Esophagus squamous epithelium (tissue), 5 donors: ENCODE measurements at places on chromosomes 16 and 17.
A peak's percentile ranks its signal among the peaks of the same experiment; 100 is the strongest.

DNA sequence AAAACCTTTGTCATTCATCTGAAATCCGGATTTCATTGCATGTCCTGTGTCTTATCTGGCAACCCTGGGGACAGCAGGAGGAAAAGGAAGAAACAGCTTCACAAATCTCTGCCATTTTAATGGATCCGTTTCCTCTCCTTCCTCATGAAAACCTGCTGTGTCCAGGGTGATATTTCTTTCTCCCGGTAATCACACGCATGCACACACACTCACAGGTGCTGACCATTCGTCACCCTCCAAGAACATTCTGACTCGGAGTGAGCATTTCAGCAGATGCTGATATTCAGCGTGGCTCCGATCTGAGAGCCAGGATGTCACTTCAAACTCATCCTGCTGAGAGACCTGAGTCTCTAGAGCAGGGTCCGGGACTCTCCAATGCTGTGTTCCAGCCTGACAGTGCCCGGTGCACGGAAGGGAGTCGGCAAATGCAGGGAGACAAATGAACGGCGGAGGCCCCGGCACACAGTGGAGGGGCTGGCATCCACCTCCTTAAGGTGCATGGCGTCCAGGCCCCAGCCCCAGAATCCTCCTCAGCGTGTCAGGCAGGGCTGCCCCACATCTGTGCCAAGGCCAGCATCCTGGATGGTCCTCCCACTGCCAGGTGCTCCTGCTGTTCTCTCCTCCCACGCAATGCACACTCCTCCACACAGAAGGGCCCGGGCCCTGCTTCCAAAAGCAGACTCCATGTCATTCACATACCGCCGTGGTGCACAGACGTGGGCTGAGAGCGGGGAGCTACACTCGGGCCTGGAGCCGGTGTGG lies 70.7 kb downstream of the RBFOX3 start:
- no peak for DNase-seq

DNA sequence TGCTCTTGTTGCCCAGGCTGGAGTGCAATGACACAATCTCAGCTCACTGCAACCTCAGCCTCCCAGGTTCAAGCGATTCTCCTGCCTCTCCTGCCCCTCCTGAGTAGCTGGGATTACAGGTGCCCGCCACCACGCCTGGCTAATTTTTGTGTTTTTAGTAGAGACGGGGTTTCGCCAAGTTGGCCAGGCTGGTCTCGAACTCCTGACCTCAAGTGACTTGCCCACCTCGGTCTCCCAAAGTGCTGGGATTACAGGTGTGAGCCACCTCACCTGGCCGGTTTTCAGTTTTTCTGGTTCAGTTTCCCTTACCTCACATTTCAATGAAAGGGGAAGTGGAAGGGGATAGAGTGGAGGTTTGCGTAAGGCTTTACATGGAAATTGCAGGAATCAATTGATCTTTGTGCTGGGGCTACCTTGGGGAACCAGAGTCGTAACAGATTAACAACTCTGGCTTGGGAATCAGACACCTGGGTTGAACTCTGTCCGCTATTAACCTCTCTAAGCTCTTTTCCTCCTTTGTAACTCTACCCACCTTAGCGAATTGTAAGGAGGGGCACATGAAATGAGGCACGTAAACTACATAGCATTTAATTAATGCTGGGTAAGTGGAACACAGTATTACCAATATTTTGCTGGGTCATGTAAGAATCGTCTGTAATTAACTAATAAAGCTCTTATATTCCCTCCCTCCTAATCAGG lies 3.2 kb downstream of the MPV17L start:
- DNase-seq = no peak

DNA sequence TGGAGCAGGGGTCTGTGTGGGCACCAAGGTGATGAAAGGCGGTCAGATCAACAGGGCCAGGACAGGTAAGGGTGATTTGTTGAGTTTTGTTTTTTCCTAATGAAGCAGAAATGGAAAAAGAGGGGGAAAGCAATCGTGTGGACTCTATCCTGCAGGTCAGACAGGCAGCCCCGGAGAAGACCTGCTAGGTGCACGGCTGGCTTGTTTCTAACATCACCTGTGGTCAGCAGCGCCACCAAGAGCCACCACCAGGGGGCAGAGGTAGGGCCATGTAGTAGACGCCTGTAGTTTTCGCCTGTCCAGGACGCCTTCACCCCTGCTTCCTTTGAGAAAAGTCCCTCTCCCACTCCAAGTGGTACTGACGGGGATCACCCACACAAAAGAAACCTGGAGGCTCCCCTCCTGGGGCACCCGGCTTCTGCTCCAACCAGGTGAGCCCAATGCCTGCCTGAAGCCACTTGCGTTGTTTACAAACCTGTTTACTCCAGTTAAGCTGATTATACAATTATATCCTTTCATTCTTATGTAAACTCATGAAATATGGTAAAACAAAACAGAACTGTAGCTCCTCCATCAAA lies 54.2 kb upstream of the SEC14L1 start:
- DNase-seq = peak; percentile 19

DNA sequence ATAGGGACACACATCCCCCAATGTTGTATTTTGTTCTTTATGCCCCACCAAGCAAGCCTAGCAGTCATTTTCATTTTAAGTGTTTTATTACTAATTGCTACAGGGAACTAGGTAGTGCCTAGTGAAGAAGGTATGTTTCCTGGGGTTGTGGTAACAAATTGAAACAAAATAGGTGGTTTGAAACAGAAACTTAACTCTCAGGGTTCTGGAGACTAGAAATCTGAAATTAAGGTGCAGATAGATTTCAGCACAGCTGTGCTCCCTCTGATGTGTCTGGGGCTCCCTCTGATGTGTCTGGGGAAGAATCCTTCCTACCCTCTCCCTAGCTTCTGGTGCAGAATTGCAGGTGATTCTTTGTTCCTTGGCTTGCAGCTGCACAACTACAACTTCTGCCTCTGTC lies 390.1 kb downstream of the ZFHX3 start:
- no peak for DNase-seq

DNA sequence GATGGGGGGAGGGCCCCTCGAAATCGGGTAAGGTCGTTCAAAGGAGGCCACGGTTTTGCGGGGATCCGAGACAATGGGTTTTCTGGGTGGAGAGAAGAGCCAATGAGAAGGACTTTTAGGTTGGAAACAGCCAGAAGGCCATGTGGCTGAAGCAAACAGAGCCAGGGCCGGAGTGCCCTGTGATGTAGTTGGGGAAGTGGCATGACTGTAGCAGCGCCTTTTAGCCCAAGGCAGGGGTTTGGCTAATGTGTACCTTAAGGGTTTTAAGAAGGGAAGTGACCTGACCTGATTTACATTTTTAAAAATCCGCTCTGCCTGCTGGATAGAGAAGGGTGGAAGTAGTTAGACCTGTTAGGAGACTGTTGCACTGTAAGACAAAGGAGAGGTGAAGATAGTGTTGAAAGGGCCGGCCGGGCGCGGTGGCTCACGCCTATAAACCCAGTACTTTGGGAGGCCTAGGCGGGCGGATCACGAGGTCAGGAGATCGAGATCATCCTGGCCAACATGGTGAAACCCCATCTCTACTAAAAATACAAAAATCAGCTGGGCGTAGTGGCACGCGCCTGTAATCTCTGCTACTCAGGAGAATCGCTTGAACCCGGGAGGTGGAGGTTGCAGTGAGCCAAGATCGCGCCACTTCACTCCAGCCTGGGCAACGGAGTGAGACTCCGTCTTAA lies 1.0 kb downstream of the LYRM1 start:
- DNase-seq = no peak
